ENCODE measurements at places on chromosomes 12 and 14. TPM values are rescaled to one million over a fixed set of nuclear protein-coding genes. Genes with fewer than 3 reads are reported as not detected.

DNA sequence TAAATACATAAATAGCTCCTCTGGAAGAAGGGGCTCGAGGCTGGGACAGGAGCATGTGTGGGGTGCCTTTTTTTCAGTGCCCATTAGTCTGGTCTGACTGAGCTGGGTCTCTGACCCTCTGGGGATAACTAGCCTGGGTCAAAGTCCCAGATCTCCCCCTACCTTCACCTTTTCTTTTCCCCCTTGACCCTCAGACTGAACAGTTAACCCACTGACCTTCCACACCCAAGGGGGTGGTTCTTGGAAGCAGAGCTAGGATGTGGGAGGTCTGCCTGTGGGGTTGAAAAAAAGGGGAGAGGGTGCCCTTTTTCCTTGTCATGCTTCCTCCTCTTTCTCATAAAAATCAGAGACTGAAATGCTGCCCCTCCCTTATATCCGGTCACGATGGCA, 925 bp upstream of the GLI1 start:
- no peak for DNase-seq

- no peak for DNase-seq
Measured at GRCh38 chr12:49352351-49352750, 5.7 kb downstream of the DNAJC22 start.

DNA sequence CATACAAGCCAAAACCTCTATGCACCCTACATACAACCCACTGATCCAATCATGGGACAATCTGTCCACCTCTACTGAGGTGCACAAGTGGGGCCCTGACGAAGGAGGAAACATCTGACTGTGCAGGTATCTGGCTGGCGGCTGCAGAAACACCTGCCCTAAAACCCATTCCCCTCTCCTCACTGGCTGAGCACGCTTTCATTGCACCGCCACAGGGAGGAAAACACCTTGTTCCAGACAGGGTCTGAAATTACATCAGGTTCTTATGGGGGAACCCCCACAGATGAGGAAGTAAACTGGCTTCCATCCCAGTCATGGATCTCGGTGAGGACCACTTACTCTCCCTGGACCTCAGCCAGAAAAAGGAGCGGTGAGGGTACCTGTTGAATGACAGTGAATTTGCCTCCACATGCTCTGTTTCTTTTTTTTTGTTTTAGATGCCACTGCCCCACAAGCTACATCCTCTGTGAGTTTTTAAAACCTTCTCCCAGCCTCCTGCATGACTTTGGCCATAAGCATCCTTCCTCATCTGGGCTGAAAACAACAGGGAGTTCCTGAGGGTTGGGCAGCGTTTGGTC, 23.8 kb upstream of the DGLUCY start:
- DNase-seq = no peak

DNA sequence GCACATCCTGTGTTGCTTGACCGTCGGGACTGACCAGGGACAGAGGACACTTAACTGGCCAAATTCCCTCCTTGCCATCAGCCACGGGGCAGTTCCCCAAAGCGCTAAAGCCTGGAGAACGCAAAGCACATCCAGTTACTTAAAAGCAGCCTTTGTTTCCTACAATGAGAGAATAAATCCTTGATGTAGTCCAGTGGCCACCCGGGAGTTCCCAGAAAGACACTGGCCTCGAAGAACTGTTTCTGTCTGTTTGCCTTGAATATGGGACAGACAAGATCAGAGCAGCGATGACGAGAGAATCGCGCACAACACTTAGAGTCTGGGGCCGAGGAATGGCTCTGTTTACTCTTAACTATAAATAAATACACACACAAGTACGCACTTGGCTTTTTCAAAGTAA, 102.2 kb downstream of the TNFAIP2 start:
- DNase-seq = no peak

DNA sequence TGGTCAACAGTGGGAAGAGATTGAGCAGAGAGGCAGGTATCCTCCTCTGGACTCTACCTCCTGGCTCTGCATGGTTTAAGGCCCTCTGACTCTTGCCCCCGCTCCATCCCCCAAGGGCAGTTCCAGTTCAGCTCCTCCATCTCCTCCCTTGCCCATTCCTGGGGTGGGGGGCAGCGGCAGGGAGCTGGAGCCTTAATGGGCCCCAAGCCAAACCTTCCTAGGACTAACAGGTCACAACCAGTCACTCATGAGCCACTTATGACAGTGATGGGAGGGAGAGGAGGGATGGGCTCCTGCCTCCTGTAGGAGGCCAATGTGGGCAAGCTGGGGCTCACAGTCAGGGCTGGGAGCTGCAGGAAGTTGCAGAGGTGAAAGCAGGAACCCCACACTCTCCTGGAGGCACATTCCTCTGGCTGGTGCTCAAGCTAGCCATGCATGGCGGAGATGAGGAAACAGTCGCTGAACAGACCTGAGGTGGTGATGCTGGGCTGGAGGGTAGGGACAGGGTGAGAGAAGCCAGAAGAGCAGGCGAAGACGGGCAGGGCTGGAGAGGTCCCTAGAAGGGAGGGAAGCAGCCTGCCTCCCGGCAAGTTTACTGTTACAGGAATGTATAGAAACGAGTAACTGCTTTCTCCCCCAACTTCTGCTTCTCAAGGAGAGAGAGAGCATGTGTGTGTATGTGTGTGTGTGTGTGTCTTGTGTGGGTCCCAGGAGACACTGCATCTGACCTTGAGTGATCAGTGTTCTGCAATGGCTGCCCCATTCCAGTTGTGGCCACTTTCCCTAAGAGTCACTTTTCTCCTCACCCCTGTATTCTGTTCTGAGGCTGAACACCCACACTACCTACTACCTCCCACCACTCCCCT, 5.0 kb upstream of the RAPGEF3 start:
- DNase-seq = no peak

DNA sequence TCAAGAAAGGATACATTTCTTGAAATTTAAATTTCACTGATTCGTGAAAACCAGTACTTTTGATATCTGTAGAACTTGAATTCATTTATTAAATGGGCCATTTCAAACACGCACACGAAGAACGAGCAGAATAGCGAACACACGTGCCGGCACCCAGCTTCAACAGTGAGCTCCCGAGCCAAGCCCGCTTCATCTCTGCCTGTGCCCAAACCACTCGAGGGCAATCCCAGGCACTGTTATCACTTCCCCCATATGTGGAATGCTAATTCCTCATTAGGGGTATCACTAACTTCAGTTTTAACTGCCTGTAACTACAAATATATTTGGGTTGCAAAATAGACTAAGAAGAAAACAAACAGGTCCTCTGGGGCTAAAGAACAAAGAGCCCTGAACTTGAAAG, 48.0 kb downstream of the AMN start:
- no peak for DNase-seq

DNA sequence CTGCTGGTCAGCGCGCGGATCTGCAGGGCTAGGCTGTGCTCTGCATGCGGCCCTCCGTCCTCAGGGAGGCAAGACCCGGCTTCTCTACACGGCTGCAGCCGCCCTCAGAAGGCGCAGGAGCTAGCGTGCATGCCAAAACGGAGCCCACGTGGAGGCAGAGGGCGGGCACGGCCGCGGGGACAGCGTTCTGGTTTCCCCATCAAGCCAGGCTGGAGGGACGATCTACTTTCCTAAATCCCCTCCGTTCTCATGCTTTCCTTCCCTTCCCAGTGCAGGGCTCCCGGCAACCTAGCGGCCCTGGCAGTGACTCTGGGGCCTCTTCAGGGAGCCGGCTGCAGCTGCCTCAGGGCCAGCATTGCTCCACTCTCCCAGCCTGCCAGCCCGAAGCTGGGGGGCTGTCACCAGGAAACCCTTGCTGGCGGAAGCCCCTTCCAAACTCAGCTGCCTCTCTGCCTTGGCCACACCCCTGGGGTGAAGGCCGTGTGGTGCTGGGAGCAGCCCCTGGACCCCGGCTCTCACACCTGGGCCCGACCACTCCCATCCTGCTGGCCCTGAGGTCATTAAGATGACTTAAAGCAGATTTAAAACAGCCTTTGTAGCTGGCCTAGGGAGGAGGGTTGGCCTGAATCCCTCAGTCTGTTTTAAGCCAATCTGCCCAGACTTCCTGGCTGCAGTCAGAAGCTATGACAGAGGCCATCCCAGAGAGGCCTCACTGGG, 9.2 kb upstream of the GOLGA3 start:
- peak; percentile 80 for DNase-seq

- no peak for DNase-seq
Measured at GRCh38 chr14:87966816-87967215, 26.2 kb downstream of the GALC start.

DNA sequence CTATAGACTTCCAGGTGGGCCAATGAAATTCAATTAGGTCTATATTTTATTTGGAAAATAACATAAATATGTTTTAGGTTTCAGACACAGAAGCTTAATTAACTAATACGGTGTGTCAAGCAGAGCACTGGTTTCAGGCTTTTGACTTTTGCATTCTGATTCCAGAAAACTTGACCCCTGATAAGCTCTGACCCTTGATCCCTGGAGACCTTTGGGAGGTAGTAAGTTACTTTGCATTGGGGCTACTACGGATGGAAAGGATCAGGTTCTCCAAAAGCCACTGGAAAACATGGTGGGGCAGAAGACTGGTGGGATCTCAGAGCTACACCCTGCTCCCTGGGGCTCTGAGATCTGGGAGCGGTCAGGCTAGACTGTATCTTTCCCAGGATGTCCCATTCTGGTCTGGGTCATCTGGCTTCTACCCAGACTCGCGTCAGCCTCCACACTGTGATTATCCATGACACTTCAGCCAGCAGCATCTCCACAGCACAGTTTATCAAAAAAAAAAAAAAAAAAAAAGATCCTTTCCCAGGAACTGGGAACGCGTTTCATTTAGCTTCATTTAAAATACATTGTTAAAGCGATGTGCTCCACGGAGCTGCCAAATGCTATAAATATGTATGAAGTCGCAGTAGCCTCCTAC, 17.8 kb upstream of the EMP1 start:
- DNase-seq = no peak

DNA sequence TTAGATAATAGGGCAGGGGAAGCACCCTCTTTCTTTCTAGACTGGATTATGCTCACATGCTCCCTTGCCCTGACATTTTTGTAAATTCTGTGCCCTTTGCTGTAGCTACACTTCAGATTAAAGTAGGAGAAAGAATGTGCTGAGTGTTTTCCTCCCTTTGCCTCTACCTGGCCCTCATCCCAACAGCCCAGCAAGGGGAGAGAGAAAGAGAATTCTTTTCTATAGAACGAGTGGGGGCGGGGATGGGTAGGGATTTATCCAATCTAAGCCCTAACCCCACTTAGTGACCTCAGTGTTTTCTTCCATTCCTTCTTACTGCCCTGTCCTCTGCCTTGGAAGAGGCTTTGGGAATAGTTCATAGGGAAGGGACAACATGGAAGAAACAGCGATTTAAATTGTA, 13.5 kb downstream of the GPR84 start:
- DNase-seq = no peak

The KIF26A gene
- total RNA-seq = 11.8 TPM

The RFLNA gene
- total RNA-seq = 7.2 TPM

The REP15 gene
- 1.9 TPM for total RNA-seq
